ENCODE measurements at places on chromosomes 12 and 14. TPM values are rescaled to one million over a fixed set of nuclear protein-coding genes. Genes with fewer than 3 reads are reported as not detected.

SMIM41 gene
- total RNA-seq = 0.16 TPM

GPR135 gene
- 1.5 TPM for total RNA-seq

SLC7A7 gene
- total RNA-seq = 5.8 TPM

EVL gene
- 41.8 TPM for total RNA-seq

P2RX2 gene
- total RNA-seq = not detected

Measured in Right ventricle myocardium inferior (tissue), 1 donor.